Fibroblast of lung (primary cell): ENCODE measurements at places on chromosomes 7 and 10. TPM values are rescaled to one million over a fixed set of nuclear protein-coding genes. Genes with fewer than 3 reads are reported as not detected.

SOSTDC1 gene
- total RNA-seq: under 0.01 TPM in 1 of 2 replicates, not detected in the other

TSPAN13 gene
- 0.77 and 2.8 TPM in 2 replicates for total RNA-seq

SLC18A3 gene
- total RNA-seq: not detected in 2 replicates

ZMIZ2 gene
- total RNA-seq: 5.1 and 9.1 TPM in 2 replicates

SPRN gene
- under 0.01 and 0.33 TPM in 2 replicates for total RNA-seq
